Cortex of kidney (tissue), 1 donor: ENCODE measurements at places on chromosomes 12 and 14.

DNA sequence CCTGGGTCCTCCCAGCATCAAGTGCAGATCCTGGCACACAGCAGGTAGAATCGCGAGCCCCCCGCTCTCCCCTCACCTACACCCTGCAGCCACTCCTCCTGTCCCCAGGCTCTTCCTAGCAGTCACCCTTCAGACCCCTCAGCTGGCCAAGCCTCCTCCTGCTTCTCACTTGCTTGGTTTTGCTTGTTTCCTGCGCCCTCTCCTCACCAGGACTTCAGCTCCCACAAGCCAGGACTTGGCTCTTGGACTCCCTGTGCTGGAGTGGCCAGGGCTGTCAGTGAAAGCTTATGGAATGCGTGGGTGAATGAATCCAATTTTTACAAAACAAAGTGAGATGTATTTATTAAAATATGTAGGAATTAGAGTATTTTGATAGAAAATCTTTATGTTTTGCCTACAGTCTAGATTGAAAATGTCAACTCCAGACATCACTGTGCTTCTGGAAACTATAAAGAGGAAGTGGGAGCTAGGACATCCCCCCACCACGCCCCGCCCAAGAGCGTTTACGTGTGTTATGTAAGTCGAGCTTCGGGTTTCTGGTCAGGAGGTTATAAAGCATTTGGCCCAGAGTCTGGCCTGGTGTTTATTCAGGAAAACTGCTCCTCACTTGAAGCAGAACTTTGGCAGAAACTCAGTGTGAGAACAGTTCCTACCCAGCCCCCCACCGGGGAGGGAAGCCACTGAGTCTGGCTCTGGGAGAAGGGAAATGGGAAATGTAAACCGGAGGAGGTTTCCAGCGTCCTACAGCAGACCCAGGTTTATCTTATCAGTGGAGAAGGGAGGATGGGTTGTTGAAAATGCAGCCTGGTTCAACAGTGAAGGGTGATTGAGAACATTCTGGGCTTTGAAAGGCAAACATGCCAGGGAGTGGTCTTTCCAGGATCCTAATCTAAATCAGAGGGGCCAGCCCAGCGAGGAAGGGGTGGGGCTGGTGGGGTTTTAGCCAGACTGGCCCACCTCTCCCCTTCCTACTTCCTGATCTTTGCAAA, 8.8 kb downstream of the ALDH2 start:
- DNase-seq, result no peak

- no peak for DNase-seq
These were observed 28.1 kb downstream of the USP15 start for GRCh38 chr12:62288328-62288727.

GRCh38 chr12:53476769-53477209, 22.5 kb downstream of the MAP3K12 start:
- DNase-seq, result no peak

- DNase-seq, result no peak
These were observed 154.0 kb downstream of the DICER1 start for GRCh38 chr14:95003099-95003960.

DNA sequence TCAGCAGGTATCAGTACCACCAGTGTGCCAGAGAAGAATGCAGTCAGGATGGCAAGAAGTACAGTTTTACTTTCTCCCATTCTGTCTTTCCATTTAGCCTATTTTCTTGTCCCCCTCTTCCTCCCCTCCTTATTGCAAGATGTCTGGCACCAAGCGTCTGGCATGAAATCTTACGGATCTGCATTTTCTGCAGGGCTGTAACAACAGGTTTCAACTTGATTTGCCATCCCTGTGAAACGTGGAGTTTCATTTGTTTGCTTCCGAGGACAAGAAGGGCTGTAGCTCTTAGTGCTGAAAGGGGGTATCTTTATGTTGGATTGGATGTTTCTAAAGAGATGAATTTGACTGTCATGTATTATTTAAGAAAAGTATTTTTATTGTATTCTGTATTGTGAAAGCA, 1110.6 kb downstream of the BCL11B start:
- DNase-seq, result no peak

- DNase-seq, result no peak
These were observed 3.7 kb downstream of the DHRS7 start for GRCh38 chr14:60161196-60162107.

DNA sequence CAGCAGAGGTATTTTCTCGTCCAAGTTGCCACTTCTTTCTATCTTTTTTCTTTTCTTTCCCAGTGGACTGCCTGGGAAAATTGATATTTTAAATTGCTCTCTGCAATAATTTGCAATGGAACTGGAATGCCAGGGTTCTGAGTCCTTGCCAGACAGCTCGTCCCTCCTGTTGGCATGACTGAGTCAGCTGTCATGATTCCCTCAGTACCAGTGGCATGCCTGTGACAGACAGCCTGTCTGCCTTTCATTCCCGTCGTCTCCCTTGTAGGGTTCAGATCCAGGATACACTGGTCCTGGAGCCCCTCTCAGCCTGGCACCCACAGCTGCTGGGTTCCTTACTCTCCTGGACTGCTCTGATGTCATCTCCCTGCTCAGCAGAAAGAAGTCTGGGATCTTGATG, 84.8 kb downstream of the PTPN11 start:
- DNase-seq, result no peak

DNA sequence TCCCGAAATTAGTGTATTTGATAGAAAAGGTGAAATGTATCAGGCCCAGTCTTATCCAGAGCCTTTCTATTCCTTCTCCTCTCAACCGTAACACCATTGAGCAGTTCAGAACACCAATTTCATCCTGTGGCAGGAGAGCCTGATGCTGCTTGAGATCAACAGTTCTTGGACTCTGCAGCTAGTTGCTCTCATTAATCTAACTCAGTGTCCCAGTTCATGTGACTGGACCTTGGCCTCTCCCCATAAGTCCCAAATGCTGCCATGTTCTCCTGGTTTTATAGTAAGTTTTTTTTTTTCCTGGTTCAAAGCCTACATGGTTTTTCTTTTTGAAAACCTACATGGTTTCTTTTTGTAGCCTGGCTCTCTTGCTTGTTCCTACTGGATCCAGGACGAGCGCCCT, 293.9 kb downstream of the ITPR2 start:
- DNase-seq, result no peak

GRCh38 chr12:60278209-60278608, 682.4 kb downstream of the SLC16A7 start:
- no peak for DNase-seq

- DNase-seq, result no peak
These were observed 482 bp upstream of the PSMC1 start for GRCh38 chr14:90255871-90256270.

DNA sequence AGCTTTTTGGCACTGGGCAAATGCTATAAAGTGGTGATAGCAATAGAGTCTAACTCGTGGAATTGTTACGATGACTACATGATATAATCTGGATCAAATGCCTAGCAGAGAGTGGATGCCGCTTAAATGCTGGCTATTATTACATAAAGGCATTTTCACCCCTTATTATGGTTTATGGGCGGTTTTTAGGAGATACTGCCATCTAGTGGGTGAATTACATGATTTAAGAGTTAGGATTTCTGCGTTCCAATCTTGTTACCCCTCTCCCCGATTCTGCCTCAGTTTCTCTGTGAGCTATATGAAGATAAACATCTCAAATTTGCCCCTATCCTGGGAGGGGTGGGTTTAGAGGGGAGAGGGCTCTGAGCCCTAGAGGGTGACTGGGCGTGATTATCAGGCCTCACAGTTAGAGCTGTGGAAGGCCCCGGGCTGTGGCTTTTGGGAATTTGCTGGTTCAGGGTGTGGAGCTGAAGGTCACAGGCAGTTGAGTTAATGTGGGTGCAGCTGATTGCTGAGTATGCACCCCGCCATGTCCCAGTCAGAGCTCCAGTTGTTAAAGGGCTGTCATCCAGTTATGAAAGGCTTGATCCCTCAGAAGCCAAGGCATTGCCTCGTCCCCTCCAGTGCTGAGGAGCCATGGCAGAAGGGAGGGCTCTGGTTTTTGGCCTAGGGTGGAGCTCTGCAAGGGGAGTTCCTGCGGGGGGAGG, 14.4 kb downstream of the CLSTN3 start:
- DNase-seq, result no peak

- DNase-seq, result no peak
These were observed 448.6 kb downstream of the FUT8 start for GRCh38 chr14:65860956-65861611.

GRCh38 chr12:113116875-113117274, 18.7 kb downstream of the RASAL1 start:
- DNase-seq, result no peak

GRCh38 chr12:50918584-50919316, 33.6 kb upstream of the HIGD1C start:
- no peak for DNase-seq

DNA sequence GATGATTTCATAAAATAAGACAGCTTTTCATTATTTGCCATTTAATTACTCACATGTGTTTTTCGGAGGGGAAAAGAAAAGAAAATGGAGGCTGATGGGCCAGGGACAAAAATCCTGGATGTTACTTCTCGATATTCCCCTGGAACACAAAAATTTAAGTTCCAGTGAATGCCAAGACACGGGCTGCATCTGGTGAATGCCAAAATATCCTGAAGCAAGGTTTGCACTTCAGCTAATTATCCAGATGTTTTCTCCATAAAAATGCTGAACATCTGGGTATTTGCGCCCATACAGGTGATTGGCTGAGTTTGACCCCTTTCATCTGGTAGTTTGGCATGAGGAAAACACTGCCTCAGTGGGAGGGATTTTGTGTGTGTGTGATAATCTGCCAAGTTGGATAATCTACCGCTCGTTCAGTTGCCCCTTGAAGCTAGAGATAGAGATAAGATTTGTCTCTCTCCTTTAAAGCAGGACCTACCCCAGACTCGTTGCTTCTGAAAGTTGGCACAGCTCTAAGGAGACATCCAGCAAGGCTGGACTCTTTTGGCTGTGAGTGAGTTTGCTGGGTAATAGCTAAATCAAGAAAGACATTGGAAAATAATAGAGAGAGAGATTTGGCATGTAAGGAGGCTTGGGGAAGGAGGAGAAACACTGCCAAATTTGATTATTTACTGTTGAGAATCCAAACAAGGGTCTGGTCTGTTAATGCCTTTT, 390.0 kb downstream of the EGLN3 start:
- DNase-seq, result no peak

GRCh38 chr14:105419195-105420091, at the start of gene MTA1:
Gene MTA1 (plus strand): TSS chr14:105419827. CDS start chr14:105420036, 209 bp downstream.
- DNase-seq, result no peak

- no peak for DNase-seq
These were observed 13.2 kb downstream of the TPCN1 start for GRCh38 chr12:113234483-113234882.

- no peak for DNase-seq
These were observed 15.3 kb upstream of the BDKRB2 start for GRCh38 chr14:96189281-96189711.

DNA sequence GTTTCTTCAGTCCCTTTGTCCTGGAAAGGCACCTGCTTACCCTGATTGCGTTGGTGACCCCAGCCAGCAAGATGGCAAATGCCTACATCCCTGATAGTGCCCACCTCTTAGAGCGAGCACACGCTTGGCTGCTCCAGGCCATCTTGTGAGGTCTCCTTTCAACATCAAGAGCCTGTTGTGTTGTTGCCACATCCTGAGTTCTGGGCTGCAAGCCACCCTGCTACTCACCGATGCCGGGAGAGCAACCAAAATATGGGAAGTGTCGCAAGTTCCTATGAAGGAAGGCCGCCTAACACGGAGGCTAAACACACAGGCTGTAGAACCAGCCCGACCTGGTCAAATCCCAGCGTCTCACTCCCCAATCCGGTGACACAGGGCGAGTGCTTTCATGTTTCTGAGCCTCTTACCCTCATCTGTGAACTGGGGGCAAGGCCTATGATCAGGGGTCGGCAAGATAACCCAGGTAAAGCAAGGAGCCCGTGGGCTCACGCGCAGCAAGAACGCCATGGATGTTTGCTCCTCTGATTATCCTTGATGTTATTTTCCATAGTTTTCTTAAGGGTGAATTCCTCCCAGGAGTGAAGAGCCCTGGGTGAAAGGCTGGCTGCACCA, 98.4 kb downstream of the LGMN start:
- no peak for DNase-seq

DNA sequence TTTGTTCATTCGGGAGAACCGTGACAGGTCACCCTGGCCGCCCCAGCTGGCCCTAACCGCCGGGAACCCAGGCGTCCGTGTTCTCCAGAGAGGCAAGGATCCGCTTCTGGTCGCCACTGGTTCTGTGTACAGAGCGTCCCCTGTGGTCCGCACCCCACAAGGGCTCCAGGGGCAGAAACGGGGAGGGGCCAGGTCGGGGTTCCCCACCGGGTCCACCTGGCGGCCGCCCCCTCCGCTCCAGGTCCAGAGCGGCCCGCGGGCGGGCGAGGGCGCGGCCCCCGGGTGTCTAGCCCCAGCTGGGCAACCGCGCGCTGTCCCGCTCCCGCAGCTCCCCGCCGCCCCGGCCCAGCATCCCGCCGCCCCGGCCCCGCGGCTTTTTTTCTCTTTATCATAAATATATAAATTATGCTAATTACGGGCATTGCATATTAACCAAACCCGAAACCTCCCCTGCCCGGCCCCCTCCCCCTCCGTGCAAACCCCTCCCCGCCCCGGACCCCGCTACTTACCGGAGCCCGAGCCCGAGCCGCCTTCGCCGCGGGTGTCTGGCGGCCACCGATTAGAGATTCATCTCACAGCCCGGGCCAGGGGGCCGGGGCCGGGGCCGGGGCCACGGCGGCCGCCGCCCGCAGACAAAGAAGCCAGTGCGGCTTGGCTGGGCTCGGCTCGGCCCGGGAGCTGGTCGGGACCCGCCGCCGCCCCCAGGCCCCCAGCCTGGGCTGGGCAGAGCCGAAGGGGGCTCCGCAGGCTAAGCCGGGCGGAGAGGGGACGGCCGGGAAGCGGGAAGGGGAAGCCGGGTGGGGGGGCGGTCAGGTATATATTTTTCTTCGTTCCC, 512 bp downstream of the POU6F1 start:
- no peak for DNase-seq

DNA sequence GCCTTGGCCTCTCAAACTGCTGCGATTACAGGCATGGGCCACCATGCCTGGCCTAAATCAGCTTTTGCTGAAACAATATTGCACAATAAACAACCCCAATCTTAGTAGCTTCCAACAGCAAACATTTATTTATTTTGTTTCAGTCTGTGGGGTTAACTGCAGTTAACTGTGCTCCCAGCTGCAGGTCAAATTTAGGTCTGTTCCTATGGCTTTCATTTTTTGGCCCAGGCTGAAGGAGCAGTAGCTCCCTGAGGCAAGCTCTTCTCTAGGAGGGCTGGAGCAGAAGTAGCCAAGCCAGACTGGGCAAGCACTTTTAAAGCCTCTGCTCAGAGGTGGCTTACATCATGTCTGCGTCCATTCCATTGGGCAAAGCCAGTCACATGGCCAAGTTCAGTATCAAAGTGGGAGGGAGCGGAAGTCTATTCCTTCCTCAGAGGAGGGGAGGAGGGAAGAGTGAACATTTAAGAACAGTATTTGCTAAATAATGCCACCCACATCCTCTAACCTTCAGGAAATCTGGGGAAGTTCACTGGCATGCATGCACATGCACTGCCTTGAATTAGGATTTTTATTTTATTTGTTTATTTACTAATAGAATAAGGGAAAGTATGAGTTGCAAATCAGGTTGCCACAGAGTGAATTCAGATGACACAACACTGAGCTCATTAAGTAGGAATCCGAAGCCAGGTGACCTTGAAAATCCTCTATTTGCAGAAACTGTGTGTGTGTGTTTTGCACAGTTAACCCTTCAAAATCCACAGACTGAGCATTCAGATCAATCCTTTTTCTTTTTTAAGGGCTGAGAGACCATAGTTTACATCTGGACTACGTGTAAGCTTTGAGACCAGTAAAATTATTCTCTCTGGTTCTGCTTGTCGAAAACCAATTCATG, 122.0 kb upstream of the SEL1L start:
- DNase-seq, result no peak

GRCh38 chr12:66678338-66679275, at the start of gene GRIP1:
Gene GRIP1 (minus strand): TSS chr12:66679076. CDS start chr12:66678904, 172 bp downstream.
- no peak for DNase-seq

GRCh38 chr14:81221579-81222102, 882 bp upstream of the GTF2A1 start:
- DNase-seq, result no peak
